ENCODE measurements at places on chromosomes 12 and 14. TPM values are rescaled to one million over a fixed set of nuclear protein-coding genes. Genes with fewer than 3 reads are reported as not detected.

DNA sequence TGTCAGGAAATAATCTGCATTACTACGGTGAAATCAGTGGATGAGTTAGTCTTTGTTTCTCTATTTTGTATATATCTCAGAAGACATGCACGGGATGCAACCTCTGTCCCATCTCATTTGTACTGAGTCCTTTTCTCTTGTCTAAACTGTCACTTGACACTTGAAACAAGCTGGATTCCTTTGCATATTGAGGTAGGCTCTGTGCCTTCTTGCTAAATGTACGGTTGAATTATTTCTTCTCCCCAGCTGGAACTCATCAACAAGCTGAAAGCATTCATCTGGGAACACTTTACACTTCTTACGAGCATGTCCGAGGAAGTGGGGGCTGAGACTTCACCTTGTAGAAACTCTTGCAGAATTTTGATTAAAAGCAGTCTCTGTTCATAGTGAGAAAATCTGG, 119.5 kb downstream of the VEZT start:
- no peak for DNase-seq

DNA sequence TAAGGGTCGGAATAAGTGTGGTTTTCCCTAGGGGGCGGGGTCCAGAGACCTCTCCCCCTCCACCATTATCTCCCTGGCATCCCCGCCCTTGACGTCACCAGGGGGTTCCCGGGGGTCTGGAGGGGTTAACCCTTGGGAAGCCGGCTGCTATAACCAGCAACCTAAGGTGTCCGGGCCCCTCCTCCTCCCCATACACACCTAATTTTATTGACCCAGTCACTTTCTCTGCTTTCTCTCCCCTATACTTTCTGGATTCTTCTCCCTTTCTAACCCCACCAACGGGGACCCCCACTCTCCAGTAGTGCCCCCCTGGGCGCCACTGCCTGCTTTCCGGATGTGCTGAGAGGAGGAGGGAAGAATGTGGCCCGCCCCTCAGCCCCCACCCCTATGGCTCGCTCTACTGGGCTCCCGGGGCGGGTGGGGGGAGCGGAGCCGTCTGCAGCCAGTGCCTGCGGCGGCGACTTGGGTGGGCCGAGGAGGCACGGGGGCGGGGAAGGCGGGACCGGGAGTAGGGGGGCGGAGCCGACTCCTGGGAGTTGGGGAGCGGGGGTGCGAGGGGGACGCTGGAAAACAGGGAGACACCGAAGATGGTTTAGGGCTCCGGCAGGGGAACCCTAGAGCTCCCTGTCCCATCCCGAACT, 1.8 kb downstream of the GLI1 start:
- DNase-seq = peak; percentile 74

DNA sequence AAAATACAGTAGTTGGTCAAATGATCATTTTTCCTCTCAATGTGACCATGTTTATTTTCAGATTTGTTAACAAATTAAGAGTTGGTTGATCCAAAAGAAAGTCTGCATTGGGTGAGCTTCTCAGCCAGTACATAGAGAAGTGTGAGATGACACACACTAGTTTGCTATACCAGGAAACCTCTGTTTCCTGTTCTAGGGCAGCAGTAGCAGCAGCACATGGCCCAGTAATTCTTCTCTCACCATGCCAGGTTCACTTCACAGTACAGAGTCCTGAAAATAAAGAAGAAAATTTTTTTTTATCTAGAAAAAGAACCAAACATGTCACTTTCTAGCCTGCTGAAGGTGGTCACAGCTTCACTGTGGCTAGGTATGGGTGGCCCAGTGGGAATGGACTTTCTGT, 250.2 kb upstream of the OR4E1 start:
- DNase-seq = no peak

DNA sequence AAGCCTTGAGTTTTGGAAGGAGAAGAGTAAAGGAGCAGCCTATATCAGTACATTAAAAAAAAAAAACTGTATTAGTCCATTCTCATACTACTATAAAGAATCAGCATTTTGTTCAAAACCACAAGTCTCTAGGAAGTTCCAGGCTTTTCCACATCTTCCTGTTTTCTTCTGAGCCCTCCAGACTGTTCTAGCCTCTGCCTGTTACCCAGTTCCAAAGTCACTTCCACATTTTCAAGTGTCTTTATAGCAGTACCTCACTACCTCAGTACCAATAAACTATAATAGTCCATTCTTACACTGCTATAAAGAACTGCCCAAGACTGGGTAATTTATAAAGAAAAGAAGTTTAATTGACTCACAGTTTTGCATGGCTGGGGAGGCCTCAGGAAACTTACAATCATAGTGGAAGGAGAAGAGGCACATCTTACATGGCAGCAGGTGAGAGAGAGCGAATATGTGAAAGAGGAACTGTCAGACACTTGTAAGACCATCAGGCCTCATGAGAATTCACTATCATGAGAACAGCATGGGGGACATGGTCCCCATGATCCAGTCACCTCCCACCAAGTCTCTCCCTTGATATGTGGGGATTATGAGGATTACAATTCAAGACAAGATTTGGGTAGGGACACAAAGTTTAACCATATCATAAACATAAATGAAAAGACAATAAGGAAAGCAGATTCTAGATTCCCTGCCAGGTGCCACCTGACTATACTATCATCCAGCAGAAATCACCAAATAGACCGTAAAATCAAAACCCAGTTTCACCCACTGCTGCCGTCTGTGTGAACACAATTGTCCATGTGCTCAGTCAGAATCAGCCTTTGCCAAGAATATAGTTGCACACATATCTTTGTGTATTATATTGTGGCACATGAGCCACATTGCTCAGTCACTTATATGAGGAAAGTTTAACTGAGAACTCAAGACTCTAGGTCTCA, 27.8 kb downstream of the TOGARAM1 start:
- DNase-seq = no peak

Gene LMNTD1
- 0.82 TPM for total RNA-seq

All from left cardiac atrium (tissue), 4 donors.